Stimulated activated CD8-positive, alpha-beta memory T cell treated with anti-CD3 and anti-CD28 coated beads, Interleukin-4, amount 100 ng/mL, for 24 hours (primary cell): ENCODE measurements at places on chromosomes 11 and 22.

DNA sequence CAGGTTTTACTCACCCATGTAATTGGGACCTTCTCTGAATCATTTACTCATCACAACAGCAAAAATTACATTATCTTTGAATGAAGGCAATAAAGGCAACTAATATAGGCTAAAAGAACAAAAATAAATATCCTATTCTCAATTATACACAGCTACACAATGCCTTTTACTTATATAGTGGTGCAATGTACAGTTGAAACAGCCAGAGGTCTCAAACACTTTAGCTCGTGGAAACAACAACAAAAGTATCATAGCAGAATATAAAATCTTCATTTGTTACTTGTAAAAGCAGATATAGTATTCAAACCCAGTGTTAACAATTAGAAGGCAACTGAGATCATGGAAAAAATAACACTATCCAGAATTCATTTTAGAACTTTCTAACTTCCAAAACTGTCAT is 20.6 kb upstream of the CCDC34 start:
- no peak for DNase-seq

GRCh38 chr11:3052567-3052966 is 4.7 kb downstream of the CARS1 start:
- DNase-seq = no peak

- peak; percentile 74 for DNase-seq
These were observed 734 bp downstream of the PPP1R14B start for GRCh38 chr11:64245797-64246620.

DNA sequence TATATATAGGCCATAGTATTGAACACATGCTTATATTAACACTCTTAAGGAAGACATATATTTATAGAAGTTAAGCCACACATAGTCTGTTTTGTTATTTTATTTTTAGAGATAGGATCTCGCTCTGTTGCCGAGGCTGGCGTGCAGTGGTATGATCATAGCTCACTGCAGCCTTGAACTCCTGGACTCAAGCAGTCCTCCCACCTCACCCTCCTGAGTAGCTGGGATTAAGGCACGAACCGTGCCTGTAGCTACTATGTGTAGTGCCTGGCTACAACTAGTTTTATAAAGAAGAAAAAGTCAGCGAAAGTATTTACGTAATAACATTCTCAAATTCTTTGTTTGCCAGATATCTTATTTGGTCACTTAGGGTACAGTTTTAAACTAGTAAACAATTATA is 5.6 kb upstream of the UCP2 start:
- no peak for DNase-seq

- DNase-seq = no peak
These were observed 1080.2 kb downstream of the OPCML start for GRCh38 chr11:132451942-132452601.

DNA sequence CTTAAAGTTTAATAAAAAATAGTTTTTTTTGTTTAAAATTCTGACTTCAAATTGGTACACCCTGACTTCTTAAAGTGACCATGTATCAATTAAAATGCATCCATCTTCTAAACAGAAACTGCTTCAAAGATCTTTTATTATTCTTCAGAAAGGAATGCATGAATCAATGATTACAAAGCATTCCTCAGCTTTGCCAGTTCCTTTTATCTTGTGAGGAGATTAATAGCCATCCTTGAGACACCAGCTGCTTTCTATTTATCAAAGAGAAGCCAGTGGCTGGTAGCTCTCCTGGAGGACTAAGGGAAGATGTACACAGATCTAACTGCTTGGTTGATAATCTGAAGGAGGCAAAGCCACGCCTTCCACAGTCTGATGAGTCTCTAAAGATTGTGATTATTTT is 2222.5 kb downstream of the LRRC4C start:
- no peak for DNase-seq

DNA sequence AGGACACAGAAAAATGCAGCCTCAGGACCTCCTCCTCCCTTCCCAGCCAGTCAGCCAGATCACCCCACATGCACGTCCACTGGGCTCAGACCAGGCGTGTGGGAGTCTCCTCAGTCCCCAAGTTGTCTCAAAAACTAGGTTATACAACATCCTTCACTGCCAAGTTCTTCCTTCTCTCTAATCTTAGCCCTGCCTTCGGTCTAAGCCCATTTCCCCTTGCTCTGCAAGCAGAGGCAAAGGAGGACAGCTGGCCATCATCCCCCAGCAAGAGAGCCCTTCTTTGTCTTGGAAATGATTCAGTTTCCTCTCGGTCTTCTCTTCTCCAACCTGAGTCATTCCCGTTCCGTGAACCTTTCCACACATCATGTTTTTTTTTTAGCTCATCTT is 14.0 kb upstream of the NRGN start:
- DNase-seq = no peak

DNA sequence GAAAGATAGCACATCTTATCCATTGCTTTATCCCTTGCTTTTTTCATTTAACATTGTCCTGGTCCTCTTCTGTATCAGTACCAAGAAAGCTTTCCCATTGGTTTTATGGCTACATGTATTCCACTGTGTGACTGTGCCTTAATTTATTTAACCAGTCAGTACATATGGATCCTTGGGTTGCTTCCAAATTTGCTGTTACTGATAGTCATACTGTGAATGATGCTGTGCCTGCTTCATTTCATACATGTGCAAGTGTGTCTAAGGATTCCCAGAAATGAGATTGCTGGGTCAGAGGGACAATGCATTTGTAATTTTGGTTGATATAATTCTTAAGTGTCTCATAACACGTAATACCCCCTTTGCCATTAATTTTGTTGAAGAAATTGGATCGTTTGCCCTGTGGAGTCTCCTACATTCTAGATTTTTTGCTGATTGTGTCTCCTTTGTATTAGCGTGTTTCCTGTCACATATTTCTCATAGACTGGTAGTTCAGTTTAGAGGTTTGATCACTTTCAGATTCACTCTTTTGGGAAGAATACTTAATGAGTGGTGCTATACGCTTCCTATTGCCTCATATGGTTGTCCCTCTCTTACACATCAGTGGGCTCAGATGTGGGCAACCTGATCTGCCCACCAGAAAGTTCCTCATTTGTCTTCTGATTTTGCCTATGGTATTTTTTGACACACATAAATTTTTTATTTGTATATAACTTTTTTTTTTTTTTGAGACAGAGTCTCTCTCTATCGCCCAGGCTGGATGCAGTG is 35.3 kb downstream of the MYBPC3 start:
- no peak for DNase-seq

- no peak for DNase-seq
These were observed 31.8 kb downstream of the MRGPRX1 start for GRCh38 chr11:18907391-18907790.

DNA sequence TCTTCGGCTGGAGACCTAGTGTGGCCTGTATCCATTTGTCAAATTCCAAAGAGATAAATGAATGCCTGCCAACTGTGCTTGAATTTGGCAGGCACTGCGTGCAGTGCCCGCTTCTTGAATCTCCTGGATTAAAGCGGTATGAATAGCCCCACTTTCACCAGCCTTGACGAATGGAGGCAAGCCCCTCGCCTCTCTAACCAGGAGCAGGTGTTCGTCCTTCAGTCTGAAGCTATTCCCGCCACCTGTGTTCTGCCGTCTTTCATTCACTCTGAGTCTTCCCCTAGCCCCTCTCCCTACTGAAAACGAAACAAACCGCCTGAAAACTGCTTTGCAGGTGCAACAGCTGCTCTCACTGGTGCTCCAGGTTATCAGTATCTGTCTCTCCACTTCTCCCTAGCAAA is 11.2 kb downstream of the NLRP14 start:
- DNase-seq = no peak

DNA sequence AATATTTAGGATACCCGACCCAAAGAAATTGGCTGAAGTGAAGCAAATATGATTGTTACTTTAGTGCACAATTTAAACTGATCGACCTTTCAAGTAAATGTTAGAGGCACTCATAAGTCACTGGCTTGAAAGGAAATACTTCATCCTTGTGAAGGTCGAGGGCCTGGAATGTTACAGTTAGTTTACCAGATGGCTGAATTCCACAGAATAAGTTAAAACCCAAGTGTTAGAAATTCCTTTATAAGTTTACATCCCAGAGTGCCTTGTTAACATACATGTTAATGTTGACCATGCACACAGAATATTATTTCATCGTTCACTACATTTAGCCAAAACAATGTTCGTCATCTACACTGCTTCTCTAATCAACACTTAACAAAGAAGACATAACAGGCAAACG is 235.5 kb upstream of the ANO3 start:
- DNase-seq = no peak

DNA sequence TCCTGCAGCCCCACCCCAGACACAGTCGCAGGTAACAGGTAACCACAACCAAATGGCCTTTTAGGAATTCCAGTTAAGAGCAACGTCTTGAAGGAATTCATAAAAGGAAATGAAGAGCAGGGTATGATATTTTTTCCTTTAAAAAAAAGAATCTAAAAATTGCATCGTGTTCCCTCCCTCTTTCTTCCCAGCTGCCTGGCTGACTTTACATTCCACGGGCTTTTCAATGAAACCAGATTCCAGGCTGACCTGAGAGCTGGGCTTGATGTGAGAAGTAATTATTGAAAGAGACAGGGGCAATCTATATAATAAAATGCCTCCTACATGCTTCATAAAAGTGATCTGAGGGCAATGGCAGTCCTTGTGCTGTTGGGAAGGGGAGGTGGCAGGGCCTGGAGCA is 57.3 kb upstream of the EIF3D start:
- DNase-seq = no peak

- DNase-seq = no peak
These were observed 904.2 kb upstream of the RAG2 start for GRCh38 chr11:37502202-37502601.

DNA sequence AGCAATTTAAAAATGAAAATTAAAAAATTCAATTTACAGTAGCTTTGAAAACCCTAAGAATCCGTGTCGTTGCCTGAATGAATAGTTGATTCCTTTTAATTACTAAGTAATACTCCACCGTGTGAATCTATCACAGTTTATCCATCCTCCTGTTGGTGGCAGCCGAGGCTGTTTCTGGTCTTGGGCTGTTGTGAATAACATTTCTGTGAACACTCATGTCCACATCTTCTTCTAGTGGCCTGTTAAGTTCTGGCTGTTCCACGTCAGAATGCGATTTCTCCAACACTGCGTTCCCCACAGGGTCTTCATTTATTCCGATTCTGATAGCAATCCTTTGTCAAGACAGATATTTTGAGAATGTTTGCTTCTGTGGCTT is 223.0 kb downstream of the TBC1D22A start:
- no peak for DNase-seq

GRCh38 chr11:134362192-134362901 is 30.6 kb downstream of the GLB1L2 start:
- DNase-seq = no peak

GRCh38 chr11:1072821-1073231 is 1.8 kb upstream of the MUC2 start:
- no peak for DNase-seq

DNA sequence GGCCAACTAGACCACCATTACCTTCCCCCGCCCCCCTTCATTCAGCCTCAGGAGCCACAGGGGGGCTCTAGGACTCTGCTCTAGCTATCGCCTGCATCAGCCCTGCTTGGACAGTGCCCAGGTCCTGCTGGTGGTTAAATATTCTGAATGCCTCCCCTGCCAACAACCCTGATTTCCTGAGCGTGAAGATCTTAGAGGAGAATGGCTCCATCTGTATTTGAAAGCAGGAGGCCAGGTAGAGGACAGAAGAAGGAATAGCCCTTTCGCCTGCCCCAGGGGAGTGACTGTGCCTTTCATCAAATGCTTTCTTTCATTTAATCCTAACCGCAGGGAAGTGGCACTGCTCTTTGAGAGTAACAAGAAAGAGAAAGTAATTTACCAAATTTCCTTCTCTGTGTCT is 69.2 kb downstream of the ISX start:
- no peak for DNase-seq

GRCh38 chr22:23401111-23401909 is 178.8 kb downstream of the IGLL1 start:
- DNase-seq = no peak

DNA sequence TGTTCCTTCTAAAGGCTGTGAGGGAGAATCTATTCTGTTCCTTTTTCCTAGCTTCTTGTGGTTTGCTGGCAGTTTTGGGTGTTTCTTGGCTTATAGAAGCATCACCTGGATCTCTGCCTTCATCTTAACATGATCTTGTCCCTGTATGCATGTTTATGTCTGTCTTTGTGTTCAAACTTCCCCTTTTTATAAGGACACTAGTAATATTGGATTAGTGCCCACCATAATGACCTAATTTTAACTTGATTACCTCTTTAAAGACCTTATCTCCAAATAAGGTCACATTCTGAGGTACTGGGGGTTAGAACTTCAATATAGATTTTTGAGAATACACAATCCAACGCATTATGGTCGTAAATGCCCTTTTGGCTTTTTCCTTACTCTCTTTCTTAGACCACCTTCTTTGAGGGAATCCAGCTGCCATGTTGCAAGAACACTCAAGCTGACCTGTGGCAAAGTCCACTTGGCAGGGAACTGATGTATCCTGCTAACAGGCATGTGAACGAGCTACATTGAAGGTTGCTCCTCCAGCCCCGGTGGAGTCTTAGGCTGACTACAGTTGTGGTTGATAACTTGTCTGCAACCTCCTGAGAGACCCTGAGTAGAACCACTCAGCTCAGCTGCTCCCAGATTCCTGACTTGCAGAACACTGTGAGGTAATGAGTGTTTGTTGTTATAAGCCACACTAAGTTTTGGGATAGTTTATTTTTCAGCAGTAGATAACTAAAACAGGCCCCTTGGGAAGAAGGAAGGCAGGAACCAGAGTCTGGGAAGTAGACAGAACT is 127.1 kb upstream of the OR9Q1 start:
- no peak for DNase-seq

DNA sequence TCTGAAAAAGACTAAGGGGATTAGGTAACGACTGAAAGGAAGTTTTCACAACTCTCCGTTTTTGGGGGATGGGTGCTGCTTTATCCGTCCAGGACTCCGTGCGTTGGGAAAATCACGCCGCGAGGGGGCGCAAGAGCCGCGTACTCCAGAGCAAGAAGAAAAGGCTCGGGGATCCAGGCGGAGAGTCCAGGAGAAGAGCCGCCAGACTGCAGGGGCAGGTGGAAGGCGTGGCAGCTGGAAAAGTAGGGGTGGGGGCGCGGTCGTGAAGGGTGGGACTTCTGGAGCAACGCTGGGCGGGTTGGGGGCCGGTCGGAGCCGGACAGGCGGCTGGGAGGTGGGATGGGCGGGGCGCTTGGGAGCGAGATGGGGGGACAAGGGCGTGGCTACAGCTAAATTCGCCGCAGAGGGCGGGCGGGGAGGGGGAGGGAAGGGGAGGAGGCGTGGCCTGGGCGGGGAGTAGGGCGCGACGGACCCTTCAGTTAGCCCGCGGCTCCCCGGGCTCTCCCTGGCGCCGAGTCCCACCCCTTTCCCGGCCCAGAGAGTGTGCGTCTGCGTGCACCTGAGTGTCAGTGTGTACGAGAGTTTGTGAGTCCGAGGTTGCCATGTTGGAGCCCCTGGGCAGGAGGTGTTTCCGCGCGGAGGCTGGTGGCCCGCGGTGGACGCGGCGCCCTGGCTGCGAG is 613 bp upstream of the ARHGEF17 start:
- DNase-seq = peak; percentile 86

DNA sequence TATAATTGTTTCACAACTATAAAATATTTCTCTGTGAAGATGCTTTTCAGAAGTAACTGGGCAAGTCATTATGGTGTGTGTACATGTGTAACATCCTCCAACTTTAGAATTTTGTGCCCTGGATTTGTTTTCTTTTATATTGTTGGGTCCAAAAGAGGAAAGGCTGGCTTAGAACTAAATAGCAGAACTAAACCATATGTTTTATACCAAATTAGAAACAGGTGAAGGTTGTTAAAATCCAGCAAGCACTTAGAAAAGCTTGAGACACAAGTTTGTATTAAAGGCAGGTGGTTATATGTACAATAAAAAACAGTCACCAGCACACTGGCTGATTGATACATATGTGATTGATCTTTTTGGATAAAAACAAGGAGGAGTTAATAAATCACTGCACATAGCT is 158.5 kb downstream of the WNT11 start:
- no peak for DNase-seq
